ENCODE measurements at places on chromosomes 6 and 20.
A peak's percentile ranks its signal among the peaks of the same experiment; 100 is the strongest.

GRCh38 chr6:80742481-80742880 lies 636.0 kb downstream of the BCKDHB start:
- peak; percentile 2 for DNase-seq

GRCh38 chr6:168649209-168649608 lies 208.2 kb downstream of the SMOC2 start:
- DNase-seq = no peak

DNA sequence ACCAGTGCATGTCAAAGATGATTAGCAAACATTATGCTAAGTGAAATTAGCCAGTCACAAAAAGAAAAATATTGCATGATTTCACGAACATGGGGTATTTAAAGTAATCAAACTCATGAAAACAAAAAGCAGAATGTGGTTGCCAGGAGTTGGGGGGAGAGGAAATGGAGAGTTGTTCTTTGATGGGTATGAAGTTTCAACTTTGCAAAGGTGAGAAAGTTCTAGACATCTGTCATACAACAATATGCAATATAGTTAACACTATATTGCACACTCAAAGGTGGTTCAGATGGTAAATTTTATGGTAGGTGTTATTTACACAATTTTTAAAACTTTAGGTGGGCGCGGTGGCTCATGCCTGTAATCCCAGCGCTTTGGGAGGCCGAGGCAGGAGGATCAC lies 13.4 kb upstream of the GCNT2 start:
- no peak for DNase-seq

- DNase-seq = no peak
Observed at GRCh38 chr20:49682278-49682677, 31.4 kb downstream of the B4GALT5 start.

DNA sequence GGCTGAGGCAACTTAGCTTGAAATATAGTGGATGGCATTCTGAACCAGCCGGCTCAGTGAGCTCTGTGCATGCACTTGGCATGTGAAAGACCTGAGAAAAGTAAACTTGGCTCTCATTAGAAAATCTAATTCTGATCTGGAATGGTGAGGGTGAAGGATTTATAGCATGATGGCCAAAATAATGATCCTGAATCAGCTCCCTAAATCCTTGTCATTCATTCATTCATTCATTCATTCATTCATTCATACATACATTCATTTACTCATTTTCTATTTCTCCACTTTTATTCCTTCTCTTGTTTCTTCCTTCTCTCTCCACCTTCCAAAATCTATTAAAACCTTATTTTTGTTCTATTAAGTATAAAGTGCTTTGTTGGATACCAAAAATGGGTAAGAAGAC lies 681.1 kb downstream of the DHX35 start:
- DNase-seq = no peak

- no peak for DNase-seq
Observed at GRCh38 chr6:23728707-23729106, 397.3 kb upstream of the NRSN1 start.

GRCh38 chr20:33568868-33569801 lies 79.2 kb downstream of the CBFA2T2 start:
- no peak for DNase-seq

DNA sequence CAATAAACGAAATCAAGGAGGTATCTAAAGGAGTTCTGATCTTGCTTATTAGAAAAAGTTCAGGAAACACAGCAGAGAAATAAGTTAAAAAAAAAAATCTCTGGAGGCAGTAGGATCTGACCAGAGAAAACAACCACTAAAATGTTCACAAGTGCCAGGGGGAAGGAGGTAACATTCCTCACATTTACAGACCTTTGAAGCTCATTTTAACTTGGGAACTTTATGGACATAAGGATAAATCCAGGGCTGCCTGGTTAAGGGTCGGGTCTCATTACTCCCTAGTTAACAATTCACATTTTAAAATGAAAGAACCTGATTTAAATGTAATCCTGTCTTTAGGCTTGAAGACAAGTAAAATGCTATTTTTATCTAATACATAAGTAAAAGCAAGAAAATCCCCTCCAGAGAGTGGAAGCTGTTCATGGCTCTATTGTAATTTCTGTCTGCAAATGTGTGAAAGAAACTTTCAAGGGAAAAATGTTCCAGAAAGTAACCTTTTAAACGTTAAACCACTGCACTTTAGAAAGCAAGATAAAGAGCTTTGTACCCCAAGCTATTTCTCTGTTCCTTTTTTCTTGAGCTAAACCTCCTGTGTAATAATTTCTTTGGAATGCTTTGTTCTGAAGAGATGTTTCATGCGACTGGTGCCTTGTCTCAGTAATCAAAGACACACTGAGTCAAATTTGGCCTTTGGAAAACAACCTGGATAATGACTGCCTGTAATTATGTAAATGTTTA lies 38.2 kb downstream of the MYLIP start:
- DNase-seq = no peak

DNA sequence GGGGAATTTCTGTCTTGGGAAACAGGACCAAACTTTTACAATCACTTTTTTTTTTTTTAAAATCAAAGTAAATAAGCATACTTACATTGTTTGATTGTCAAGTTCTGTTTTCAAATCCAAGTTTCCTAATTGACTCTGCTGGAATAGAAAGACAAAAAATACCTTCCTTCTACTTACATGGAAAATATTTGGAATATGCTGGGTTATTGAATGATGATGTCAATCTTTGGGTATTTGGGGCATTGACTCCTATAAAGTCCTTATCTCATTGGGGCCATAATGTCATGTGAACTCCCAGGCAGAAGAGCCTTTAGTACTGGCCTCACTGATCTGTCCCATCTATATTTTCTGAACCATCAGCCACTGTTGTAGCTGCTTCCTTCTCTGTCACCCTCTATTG lies 122.6 kb upstream of the NOX3 start:
- DNase-seq = no peak

GRCh38 chr6:84007871-84008270 lies 25.7 kb upstream of the MRAP2 start:
- DNase-seq = no peak

GRCh38 chr20:44137266-44137801 lies 49.7 kb downstream of the JPH2 start:
- peak; percentile 74 for DNase-seq

GRCh38 chr6:72560721-72561593 lies 60.9 kb upstream of the KCNQ5 start:
- DNase-seq = no peak

DNA sequence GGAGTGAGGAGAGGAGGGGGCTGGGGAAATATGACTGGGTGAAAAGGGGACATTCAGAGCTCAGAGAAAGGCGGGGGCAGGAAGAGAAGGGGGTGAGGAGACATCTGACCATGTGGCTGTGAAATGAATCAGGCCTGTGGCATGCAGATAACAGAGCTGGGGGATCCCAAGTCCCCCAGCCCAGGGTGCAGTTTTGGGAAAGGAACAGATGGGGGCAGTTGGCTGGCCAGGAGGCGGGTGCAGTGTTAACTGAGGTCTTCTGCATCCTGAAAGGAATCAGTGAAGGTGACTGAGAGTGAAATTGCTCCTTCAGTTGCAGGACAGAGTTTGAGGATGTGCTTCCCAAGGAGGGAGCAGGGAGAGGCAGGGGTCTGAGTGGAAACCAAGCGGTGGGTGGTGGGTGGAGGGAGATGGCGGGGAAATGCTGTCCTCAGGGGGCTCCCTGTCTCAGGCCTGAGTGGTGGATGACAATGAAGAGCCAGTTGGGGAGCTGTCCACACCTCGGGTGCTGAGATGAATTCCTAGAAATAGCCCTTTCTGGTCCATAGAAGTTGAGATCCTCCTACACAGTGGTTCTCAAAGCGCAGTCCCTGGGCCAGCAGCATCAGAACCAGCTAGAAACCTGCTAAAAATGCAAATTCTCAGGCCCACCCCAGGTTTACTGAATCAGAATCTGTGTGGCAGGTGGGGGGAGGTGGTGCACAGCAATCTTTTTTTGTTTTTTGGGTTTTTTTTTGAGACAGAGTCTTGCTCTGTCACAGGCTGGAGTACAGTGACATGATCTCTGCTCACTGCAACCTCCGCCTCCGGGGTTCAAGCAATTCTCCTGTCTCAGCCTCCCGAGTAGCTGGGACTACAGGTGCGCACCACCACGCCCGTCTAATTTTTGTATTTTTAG lies 26.0 kb upstream of the CCDC167 start:
- DNase-seq = peak; percentile 62

- DNase-seq = no peak
Observed at GRCh38 chr6:137820425-137820824, 46.6 kb upstream of the TNFAIP3 start.

DNA sequence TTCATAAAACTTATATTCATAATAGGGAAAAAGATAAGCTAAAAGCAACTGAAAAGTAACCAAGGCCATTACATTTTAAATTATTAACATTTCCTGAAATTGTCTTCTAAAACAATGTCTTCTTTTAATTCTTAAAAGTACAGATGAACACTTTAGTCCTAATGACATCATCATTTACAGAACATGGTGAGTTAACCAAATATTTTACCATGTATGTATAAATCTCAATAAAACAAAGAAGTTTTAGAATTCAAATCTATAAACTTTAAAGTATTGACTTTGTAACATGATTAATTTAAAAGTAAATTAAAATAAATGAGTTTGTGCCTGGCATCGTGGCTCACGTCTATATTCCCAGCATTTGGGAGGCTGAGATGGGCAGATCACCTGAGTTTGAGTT lies 125.9 kb upstream of the PRSS16 start:
- DNase-seq = no peak

DNA sequence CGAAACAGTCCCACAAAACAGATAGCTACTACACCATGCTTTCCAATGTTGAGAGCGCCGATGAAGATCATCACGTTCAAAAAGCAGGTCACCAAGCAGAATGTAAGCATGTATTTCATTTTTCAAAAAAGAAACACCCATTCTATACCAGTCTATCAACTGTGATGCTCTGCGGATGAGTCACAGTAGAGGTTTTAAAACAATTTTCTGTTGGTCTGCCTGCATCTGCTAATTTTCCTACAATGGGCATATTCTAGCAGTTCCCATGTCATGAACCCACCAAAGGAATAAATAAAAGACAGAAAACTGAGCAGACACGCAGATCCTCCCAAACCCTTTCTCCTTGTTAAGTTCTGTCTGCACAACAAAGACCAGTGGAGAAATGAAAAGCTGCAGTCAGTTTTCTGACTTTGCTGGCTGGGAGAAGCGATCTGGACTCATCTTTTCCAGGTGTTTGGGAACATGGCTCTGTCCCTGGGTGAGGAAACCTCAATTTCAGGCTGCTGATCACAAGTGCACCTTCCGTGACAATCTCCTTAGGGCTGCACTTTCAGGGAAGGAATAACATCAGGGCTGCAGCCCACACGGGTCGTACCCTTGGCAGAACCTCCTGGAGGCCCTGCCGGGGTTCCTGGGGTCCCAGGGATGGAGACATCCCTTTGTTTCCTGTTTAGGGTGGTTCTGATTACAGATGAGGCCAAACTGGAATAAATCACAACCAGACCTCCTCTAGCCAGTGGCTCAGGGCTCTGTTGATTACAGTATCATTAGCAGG lies 200.1 kb downstream of the BMP7 start:
- no peak for DNase-seq

GRCh38 chr6:119463081-119463626 lies 113.6 kb upstream of the MAN1A1 start:
- no peak for DNase-seq

Data from HTR-8/SVneo (cell line).